ENCODE measurements at places on chromosomes 3 and 15. TPM values are rescaled to one million over a fixed set of nuclear protein-coding genes. Genes with fewer than 3 reads are reported as not detected.

The TFDP2 gene
- total RNA-seq = 32.0 TPM

DNA sequence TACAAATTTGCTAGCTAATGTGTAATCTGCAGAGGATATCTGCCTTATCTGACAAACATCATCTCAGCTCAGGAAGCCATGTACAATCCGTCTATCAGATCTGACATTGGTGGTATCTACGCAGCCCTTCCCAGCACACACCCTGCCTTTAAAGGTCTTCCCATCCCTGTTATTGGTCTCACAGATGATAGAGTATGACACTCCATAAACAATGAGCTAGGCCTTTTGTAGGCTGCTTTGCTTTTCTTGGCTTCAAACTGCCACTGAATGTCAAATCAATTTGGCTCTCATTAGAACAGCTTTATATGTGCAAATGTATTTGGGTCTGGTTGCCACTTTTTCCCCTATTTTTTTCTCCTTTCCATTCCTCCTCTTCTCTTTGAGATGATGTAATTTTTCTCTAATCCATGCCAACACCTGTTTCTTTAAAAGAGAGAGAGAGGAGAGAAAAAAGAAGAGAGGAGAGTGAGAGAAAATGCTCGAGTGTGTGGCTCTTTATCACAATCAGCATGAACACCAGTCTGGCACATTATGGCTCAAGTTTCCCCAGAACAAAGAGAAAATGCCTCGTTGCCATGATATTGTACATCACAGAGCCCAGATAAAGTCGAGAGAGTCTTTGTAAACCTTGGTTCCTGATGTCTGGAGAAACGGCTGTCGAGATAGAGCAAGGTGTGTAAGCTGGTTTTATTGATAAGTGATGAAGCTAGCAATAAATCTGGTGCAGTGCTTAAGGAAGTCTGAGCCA, 80.8 kb upstream of the DPH6 start:
- peaks cover 15% of the 10 kb centered on the region for H3K27me3 ChIP-seq
- no peak for DNase-seq
- H3K27ac ChIP-seq = no peak overlapping the region
- no peaks in the 10 kb centered on the region for H3K4me1 ChIP-seq

GRCh38 chr15:84750583-84751092, 2.2 kb downstream of the ZNF592 start:
- no peak for DNase-seq
- peak overlapping the region; percentile 47 for H3K27ac ChIP-seq
- peak overlapping the region; percentile 91 for H3K4me3 ChIP-seq
- peaks cover 30% of the 10 kb centered on the region for H3K36me3 ChIP-seq

DNA sequence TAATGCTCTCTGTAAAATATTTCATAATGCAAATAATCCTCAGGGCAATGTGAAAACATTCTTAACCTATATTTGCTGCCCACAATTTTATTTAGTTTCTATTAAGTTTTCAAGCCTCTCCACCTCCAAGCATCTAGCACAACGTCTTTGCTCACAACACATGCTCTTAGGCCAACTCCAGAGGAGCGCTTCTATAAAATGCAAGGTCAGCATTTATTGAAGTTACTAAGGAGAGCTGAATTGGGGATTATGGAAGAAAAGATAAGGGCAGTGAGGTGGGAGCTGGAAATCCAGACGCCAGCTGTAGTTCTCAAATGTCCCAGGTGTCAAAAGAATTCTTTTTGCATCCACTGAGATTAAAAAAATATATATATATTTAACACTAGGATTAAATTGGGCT, 996 bp downstream of the RABL3 start:
- H3K4me1 ChIP-seq = peaks cover 24% of the 10 kb centered on the region
- H3K36me3 ChIP-seq = peaks cover 26% of the 10 kb centered on the region
- H3K27ac ChIP-seq = peak overlapping the region; percentile 21
- H3K27me3 ChIP-seq = no peaks in the 10 kb centered on the region
- no peak for DNase-seq
- peak overlapping the region; percentile 87 for H3K4me3 ChIP-seq

The NUP210 gene
- 131 TPM for total RNA-seq

The FSTL1 gene
- 1.7 TPM for total RNA-seq

The ANKUB1 gene
- not detected for total RNA-seq

The OR4M2 gene
- total RNA-seq = not detected

- no peak overlapping the region for H3K4me3 ChIP-seq
- H3K36me3 ChIP-seq = peaks cover 9% of the 10 kb centered on the region
- no peak for DNase-seq
- H3K27me3 ChIP-seq = no peaks in the 10 kb centered on the region
Measured at GRCh38 chr15:84798436-84798946, 18.7 kb upstream of the ALPK3 start.

- no peak overlapping the region for H3K27ac ChIP-seq
- H3K4me3 ChIP-seq = no peak overlapping the region
- peaks cover 8% of the 10 kb centered on the region for H3K36me3 ChIP-seq
- no peak for DNase-seq
Measured at GRCh38 chr3:106420628-106421027, 551.8 kb upstream of the CBLB start.

The FBXO45 gene
- 26.1 TPM for total RNA-seq

The GP9 gene
- total RNA-seq = not detected

DNA sequence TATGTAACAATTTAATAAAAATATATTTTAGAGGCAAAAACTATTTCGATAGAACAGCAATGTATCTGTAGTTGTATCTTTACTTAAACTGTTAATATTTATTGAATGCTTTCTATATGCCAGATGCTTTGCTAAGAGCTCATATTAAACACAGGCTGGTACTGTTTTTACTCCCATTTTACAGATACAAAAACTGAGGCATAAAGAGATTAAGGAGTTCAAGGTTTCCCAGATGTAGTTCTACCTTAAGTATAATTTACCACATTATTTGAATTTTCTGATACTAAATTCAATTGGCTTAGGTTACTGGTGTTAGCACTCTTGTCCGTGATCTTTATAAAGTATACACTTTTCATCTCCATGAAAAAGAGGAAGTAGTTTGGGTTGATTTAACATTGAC, 149.8 kb downstream of the ROBO2 start:
- no peaks in the 10 kb centered on the region for H3K4me1 ChIP-seq
- no peak for DNase-seq
- H3K4me3 ChIP-seq = no peak overlapping the region
- H3K27me3 ChIP-seq = no peaks in the 10 kb centered on the region

DNA sequence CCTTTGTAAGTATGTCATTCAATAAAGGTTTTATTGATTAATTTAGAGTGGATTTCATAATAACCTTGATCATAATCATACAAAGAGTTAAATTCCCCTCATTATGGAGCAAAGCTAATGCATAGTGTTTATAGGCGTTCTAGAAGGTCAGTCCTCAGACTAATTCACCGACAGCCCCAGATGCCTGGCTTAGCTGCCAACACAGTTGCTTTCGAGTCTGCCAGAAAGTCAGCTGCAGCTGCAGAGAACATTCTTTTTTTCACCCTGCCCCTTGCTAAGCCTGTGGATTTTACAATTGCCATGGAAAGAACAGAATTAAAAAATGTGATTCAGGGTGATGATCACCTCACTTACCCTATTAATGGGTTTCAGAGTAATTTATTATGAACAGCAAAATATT, 21.2 kb downstream of the CADM2 start:
- no peak for DNase-seq
- no peaks in the 10 kb centered on the region for H3K27me3 ChIP-seq
- H3K36me3 ChIP-seq = no peaks in the 10 kb centered on the region
- no peaks in the 10 kb centered on the region for H3K4me1 ChIP-seq
- H3K27ac ChIP-seq = no peak overlapping the region
- H3K4me3 ChIP-seq = no peak overlapping the region

The CSPG5 gene
- total RNA-seq = 0.54 TPM

- DNase-seq = no peak
- H3K4me1 ChIP-seq = no peaks in the 10 kb centered on the region
Measured at GRCh38 chr3:192449036-192449435, 278.3 kb downstream of the FGF12 start.

The RPP25 gene
- 9.4 TPM for total RNA-seq

Data from activated naive CD8-positive, alpha-beta T cell treated with anti-CD3 and anti-CD28 coated beads for 36 hours (primary cell).